ENCODE measurements at places on chromosomes 1 and 21.
A peak's percentile ranks its signal among the peaks of the same experiment; 100 is the strongest.

DNA sequence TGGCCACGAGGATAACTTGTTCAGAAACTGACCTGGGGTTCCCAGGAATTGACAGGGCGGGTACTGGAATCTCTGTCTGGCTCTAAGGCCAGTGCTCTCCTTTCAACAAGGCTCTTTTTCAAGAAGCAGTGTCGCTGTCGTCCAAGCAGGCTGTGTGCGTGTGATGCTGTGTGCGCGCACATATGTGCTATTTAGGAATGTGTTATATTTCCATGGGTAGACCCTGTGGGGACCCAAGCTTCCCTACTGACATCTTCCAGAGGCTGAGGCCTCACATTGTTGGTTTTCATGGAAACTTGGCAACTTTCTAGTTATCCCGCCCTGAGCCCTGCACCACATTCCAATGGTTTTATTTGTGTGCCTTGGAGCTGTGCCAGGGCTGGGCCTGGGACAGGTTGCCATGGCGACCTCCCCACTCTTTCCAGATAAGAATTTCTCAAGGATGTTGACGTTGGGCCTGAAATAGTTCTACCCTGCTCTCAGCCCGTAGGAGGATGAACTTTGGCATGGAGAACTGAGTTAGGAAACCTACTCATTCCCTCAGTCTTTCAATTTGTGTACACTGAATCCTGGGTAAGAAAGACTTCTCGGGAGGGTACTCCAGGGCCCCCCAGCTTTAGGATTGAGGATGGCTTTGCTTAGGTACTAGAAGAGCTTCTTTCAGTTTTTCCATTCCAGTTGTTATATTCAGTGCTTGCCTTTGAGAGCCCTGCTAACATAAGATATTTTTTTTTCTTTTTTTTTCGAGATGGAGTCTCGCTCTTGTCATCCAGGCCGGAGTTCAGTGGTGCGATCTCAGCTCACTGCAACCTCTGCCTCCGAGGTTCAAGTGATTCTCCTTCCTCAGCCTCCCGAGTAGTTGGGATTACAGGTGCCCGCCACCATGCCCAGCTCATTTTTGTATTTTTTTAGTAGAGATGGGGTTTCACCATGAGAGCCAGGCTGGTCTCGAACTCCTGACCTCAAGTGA lies 38.8 kb upstream of the SRSF10 start:
- peak; percentile 97 for DNase-seq

DNA sequence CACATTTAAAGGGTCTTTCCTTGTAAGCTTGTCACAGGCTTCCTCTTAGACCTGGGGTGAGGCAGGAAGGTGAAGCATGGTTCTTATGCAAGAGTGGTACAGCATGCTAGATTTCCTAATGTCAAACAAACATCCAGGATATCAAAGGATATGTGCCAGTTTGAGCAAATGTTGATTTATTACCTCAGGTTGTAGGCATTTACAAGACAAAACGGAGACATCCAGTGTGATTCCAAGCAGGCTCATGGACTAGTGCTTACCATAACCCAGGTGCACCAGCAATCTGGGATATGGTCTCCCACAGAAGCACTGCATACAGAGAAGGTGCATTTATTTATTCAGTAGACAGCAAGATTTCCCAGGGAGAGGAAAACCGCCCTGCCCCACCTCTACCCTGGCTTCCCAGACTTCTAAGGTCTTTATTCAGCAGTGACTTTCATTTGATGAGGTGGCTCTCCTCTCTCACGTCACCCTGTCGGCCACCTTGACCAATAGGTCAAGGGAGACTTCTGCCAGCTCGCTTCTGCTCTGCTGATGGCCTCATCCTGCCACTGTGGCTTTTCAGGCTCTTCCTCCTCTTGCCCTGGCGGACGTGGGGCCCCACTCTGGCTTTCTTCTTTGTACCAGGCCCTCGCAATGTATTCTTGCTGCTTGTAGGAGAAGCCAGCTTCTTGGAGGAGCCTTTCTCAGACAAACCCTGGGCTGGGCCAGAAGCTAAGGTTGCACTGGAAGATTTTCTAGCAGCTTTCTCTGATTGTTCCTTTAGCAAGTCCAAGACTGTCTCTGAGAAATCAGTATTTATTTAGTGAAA lies 25.6 kb downstream of the HHIPL2 start:
- peak; percentile 18 for DNase-seq

DNA sequence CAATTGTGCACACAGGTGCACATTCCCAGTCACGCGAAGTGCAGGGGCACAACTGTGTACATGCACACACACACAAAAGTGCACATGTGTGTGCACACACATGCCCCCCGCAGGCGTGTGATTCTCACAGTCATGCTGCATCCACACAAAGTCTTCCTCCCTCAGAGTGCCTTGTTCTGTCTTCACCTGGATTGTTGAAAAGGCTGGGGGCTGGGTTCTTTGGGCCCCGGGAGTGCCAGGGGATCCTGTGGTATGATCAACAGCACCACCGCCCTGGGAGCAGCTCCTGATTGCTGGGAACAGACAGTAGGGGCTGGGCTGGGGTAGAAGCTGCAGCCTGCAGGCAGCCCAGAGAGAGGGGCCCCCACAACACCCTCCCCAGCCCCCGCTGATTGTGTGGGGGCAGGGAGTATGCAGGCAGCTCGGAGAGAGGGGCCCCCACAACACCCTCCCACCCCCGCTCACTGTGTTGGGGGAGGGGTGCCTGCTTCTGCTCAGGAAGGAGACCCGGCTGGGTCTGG lies 3.4 kb downstream of the COL18A1 start:
- DNase-seq, result no peak

DNA sequence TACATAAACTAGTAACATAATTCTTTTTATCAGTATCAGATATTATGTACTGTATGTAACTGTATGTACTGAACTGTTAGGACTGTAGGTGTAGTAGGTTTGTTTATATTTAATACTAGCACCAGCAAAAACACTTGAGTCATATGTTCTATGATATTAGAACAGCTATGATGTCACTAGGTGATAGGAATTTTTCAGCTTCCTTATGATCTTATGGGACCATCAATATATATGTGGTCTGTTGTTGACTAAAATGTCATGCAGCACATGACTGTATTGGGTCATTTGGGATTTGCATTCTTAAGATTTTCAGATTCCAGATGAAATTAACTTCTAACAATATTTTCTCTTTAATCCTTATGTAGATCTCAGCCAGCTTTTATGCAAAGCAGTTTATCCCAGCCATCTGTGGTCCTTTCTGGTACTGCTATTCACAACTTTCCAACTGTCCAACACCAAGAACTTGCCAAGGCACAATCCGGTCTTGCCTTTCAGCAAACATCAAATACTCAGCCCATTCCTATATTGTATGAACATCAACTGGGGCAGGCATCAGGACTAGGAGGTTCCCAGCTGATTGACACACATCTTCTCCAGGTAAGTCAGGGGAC lies 38.3 kb upstream of the MYOCOS start:
- no peak for DNase-seq

DNA sequence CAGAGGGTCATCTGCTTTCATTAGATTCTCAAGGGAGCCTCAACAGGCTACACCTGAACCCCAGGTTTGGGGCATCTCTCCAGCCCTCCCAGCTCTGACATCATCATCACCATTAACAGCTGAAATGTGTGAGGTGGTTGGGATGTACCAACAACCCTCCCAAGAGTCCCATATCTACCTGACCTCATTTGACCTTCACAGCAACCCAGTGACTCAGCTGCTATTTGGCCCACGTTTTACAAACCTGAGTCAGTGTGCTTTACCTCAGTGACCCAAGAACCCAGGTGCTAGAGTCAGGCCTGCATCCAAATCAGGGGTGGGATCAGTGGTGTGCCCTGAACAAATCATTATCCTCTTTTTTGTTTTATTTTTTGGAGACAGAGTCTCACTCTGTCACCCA lies 53.3 kb upstream of the TINAGL1 start:
- DNase-seq, result peak; percentile 17

DNA sequence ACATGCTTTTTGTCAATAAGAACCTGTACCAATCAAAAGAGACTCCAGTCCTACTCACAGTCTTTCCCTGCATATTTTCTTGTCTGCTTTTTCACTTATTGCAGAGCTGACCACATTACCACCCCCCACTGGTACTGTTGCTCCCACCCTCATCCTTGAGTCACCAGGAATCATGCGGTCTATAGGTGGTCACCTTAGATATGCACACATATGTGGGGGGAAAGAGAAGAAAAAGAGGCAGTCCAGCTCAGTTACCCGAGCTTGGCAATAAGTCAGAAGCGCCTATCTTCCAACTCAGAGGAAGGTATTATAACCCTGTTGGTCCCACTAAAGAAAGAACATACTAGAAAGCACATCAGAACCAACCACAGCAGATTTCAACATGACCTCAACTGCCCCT lies 119.2 kb downstream of the SMYD2 start:
- DNase-seq, result peak; percentile 60

GRCh38 chr1:241997401-241997998 lies 1.4 kb downstream of the MAP1LC3C start:
- no peak for DNase-seq

GRCh38 chr1:234985516-234986294 lies 142.9 kb downstream of the TOMM20 start:
- no peak for DNase-seq

GRCh38 chr1:1630191-1630964 lies 1.6 kb upstream of the MMP23B start:
- no peak for DNase-seq

DNA sequence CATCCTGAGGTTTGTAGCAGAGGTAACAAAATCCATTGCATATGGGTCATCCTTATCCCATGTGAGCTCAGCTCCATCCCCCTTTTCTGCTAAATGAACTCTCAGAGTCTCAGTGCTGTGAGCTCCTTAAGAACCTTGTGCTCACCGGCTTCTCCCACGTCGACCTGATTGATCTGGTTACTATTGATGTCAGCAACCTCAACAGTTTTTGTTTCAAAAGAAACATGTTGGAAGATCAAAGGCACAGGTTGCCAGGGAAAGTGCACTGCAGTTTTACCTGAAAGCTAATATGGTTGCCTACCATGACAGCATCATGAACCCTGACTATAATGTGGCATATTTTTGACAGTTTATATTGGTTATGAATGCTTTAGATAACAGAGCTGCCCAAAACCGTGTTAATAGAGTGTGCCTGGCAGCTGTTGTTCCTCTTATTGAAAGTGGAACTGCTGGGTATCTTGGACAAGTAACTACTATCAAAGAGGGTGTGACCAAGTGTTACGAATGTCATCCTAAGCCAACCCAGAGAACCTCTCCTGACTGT lies 131.4 kb downstream of the HS2ST1 start:
- peak; percentile 41 for DNase-seq

DNA sequence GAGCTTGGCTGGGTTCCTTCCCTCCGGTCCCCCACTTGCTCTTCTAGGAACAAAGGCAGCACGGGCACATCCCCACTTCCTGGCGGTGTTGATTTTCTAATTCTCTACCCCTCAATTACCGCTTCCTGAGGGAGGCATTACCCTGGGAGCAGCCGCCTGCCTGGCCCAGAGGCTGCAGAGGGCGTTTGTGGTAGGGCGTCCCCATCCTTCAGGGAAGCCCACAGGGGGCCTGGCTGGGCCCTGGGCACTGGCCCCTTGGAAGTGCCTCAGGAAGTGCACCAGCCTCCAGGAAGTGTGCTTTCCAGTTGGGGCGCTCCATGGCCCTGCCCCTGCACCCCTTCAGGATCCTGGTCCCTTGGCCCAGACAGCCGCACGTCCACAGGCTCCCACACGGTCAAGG lies 42.1 kb upstream of the CASZ1 start:
- no peak for DNase-seq

DNA sequence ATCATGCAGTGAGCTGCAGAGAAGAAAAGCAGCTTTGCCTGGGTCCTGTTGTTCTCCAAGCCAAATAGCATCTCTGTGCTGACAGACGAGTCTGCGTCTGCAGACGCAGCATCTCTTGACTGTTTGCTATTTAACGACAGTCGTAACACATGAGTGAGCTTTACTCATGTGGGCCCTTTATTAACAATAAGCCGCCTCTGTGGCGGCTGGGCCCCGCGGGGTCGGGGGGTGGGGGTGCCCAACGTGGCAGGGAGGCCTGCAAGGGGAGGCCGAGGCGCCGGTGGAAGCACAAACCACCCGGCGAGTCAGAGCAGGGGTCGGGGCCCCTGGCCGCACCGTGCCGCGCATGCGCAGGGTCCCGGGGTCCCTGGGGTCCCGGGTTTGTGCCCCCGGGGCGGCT lies 435.1 kb downstream of the KIF26B start:
- DNase-seq, result no peak

- DNase-seq, result peak; percentile 44
Observed at GRCh38 chr1:221180704-221181368, 301.6 kb downstream of the HLX start.

DNA sequence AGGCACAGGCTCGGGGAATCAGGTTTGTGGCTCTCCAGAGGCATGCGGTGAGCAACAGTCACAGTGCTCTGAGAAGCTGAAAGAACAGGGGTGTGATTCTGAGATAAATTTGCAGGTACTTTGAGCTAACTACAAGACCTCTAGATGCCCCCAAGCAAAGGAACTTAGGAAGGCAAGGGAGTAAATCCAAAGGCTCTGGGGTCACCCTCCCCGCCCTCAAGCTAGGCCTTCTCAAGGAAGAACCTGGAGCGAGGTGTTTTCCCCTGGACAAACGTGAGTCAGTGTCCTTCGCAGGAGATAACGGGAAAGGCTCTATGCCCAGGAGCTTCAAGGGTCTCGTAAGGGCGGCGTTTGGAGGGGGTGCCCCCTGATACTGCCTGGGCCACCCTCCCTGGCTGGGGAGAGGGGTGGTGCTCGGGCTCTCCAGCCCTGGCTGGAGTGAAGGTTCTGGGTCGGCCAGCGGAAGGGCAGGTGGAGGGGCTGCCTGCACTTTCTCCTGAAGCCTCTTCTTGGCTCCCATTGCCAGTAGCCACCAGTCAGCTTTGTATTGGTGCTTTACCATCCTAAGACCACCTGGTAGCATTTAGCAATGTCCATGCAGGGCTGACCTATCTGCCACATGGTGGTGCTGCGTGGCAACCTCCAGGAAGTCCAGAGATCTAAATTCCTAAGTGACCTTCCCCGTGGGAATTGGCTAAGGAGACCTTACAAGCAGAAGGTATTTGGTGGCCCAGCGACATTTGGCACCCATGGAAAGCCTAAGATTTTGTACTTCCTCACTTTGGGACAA lies 44.0 kb downstream of the GPR161 start:
- peak; percentile 21 for DNase-seq

DNA sequence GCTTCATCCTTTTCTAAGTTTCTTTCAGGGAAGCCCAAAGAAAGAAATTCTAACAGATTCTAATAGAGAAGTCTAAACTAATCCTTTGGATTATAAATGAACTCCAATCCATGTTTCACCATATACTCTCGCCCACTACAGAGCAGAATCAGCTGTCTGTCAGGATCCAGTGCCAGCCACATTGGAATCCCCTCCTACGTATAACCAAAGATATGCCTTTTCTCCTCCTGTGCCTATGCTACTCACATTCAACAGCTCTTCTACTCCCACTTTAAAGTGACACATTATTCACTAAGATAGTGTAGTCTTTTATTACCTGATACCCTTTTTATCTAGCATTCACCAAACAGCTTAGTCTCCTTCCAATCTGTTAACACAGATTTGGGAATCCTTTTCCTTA lies 3.1 kb downstream of the ETV3 start:
- no peak for DNase-seq

DNA sequence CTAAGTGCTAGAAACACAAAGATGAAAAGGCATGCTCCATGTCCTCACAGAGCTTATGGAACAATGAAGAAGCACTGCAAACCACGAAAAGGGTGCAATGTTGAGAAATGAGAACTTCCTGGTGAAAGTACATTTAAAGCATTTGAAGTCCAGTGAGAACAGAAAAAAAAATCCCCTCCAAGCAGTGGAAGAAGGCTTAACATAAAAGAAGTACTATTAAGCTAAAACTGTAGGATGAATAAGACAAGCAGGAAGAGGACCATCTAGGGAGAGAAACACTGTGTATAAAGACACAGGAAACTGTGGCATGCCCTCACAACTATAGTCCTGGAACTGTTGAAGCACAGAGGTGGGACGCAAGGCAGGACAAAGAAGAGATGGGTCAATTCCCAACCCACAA lies 10.0 kb downstream of the TP53BP2 start:
- DNase-seq, result no peak

GRCh38 chr1:104946558-104947210 lies 1197.0 kb downstream of the AMY1C start:
- no peak for DNase-seq

Measured in NCI-H226 (cell line).